ENCODE measurements at places on chromosomes 12 and 14.

- peak; percentile 95 for DNase-seq
Measured at GRCh38 chr12:109097435-109098182, at the start of gene UNG. Gene UNG (plus strand): TSS chr12:109097597. CDS start chr12:109097680, 83 bp downstream.

DNA sequence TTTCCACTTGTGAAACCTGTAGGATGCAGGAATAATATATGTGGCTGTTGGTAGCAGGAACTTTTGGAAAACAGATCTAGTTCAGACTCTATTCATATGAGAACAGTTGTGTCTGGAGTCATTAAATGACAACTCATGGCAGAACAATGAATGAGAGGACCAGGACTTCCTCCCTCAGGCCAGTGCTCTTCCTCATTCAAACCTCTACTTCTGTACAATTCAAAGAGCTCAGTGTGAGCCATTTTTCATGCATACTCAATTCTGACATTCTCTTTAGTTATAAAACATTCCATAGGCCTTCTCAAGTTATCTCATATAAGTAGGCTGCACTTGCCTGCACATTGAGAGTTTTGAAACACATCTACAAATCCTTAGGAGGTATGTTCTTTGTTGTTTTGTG, 1526.6 kb upstream of the FLRT2 start:
- DNase-seq = no peak

- DNase-seq = no peak
Measured at GRCh38 chr14:69483765-69484443, 624 bp upstream of the PLEKHD1 start.

GRCh38 chr14:78758333-78758732, 588.2 kb downstream of the NRXN3 start:
- peak; percentile 40 for DNase-seq

- DNase-seq = no peak
Measured at GRCh38 chr12:109369831-109370230, 22.1 kb downstream of the MYO1H start.

GRCh38 chr12:56957229-56958052, at the start of gene RDH16:
Gene RDH16 (minus strand): TSS chr12:56957608. CDS start chr12:56957462, 146 bp downstream.
- DNase-seq = no peak

- DNase-seq = no peak
Measured at GRCh38 chr14:77105145-77105939, 7.3 kb downstream of the CIPC start.

- DNase-seq = no peak
Measured at GRCh38 chr14:90305176-90305601, 26.6 kb downstream of the NRDE2 start.

DNA sequence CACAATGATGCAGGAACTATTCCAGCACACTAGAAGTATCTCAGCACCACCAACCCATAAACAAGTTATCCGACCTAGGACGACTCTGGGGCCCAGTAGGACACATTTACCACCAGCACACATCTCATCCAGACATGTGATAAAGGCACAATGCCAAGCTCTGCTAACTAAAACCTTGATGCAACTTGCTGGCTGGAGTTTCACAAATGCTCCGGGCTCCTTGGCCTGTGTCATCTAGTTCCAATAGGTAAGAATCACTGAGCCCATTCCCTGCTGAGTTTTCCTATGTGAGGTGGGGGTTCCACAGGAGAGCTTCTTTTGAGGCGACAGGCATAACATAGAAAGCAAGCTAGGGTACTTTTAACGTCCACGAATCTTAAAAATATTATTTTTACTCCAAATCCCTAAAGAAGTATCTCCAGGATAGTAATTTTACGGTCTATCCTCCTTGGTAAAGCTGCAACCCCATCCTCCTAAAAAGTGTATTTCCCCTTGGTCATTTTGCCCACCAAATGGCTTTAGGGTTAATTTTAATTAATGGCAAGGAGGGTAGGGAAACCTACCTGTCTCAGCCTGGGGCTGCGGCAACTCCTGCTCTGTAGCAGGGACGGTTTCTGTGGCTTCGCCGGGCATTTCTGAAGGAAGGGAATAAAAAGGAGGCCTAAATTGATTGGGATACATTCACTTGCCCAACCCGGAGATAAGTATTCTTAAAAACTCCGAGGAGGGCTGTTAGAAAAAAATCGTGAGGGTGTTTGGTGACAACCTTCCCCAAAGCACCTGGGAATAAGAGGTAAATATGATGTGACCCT, 1.0 kb downstream of the NACA start:
- no peak for DNase-seq

DNA sequence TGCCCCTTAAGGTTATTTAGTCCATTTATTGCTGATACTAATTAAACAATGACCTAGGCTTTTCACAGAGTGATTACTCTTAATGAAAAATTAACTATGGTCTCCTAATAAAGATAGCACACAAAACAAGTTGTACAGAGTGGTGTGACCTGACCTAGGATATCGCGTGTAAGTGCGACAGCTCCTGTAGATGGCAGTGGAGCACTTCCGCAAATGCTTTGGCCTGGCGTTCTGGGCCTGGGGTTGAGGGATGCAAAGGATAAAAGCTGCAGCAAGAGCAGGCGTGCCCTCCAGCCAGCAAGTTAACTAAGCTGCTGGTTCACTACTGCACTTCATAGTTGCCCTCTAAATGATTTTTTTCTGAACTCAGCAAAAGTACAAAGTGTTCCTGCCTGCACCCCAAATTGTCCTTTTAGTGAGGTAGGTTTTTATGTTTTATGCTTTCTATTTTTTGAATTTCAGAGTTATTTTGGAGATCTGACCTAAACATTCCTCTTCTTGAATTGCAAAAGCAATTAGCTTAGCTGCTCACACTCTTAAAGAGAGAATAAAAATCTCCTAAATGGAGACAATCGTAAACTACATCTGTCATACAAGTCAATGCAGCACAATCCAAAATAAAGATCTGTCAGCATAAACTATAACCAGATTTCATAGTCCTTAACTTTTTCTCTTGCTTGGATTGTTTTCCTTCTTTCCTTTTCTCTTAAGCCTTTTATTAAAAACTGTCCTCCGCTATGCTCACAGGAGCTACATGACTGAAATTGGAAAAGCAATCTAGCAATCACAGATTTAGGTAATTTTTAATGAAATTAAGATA, 379.6 kb downstream of the LRIG3 start:
- DNase-seq = peak; percentile 68
